ENCODE measurements at places on chromosomes 7 and 10.
A peak's percentile ranks its signal among the peaks of the same experiment; 100 is the strongest.

- DNase-seq, result no peak
Measured at GRCh38 chr10:88039496-88040200, 176.2 kb downstream of the PTEN start.

- no peak for DNase-seq
Measured at GRCh38 chr10:68586606-68587305, 26.6 kb downstream of the TET1 start.

DNA sequence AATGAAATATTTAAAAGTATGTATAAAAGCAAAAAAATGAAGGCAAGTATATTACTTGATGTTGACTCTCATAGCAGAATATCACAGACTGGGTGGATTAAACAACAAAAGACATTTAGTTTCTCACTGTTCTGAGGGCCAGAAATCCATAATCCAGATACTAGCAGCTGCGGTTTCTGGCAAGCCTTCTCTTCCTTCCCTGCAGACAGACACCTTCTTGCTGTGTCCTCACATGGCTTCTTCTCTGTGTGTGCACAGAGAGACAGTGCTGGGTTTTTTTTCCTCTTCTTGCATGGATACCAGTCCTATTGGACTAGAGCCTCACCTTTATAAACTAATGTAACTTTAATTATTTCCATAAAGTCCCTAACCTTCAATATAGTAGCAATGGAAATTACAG is 127.9 kb upstream of the AKR1E2 start:
- DNase-seq, result no peak

DNA sequence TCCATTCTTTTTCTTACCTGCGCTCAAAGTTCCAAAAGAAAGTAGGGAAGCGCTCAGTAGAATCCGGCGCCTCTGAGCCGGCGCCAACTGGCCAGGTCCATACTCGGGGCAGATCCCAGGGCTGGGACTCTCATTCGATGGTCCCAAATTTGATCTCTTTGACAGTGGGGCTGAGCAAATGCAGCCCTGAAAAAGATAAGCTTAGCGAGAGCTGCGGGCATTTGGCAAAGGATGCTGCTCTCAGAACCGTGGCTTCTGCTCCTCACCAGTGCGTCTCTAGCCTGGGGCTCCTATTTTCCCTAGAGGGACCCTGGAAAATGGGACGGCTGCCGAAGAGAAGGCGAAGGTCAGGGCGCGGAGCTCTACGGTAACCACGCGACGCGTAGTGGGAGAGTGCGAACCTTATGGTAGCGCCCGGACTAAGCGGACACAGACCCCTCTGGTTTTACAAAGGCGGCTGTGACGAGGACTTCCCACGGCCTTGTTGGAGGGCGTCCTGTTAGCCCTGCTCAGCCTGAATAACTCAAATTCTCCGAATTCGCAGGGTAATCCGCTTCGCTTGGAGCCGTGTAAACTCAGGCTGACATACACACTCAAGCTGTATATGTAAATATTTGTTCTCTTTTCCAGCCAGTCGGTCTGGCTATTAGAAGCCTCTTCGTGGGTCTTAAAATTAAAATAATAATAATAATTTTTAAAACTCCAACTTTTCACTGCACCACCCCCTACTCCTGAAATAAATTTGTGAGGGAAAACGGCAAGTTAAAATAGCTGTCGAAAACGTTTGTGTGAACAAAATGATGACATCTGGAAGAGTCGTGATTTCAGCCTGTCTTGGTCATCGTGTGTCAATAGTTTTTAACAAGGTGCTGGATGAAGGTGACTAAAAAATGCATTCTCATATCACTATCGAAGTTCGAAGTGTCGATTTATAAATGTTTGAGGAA is 869 bp upstream of the TBX20 start:
- DNase-seq, result no peak

DNA sequence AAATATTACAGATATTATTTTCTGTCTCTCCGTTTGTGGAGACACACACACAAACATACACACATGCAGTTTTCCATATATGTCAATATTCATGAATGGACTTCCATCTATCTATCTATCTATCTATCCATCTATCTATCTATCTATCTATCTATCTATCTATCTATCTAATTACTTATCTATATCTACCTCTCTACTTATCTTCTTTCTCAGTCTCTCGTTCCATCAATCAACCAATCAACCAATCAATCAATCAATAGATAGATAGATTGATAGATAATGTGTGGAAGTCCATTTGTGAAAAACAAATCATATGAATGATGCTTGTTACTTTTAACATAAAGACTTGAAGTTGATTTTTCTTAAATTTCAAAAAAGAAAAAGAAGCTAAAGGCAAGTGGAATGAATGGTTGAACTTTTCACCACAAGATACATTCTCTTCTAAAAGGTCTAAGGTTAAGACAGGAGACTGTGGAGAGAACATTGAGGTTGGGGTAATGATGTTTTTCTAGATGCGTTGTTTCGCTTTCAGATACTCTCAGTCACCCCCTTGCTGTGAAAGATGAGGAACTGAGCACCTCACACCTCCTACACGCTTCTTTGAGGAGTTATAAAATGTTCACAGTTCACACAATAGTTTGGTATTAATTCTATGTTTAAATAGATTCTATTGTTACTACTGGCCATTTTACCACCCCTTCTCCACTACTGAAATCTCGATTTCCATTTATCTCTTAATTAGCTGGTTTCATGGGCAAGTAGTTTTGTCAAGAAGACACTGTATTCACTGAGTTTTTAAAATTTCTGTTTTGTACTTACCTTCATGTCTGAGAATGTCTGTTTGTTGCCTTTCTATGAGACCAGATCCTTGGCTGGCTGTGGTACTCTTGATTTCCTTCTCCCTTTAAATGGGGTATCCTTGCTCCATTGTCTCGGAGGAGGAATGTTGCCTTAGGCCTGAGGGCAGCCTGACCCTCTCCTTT is 114.1 kb downstream of the EMX2 start:
- no peak for DNase-seq

- DNase-seq, result peak; percentile 64
Measured at GRCh38 chr7:148575640-148576411, 14.7 kb upstream of the C7orf33 start.

DNA sequence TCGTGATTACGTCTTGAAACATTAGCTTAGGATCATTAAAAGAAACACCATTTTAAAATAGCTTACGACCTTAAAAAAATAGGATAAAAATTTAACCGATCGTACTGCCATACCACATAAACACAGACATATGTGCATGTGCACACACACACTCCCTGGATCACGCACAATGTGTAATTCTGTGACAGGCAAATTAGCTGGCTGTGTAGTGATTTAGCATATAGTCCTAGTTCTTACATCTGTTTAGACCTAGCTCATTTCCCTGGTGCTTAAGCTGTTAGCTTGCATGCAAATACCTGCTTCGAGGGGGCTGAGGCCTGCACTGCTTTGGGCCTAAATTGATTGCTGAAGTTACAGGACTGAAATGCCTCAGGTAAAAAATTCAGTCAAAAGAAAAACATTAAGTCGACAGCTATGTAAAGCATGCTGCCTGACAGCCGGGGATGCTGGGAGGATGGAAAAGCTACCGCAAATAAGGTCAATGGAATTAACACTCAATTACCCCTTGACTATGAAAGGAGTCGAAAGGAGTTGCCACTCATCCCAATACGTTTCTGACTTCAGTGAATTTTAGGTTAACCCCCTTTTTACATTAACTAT is 267.1 kb upstream of the FZD8 start:
- no peak for DNase-seq

- DNase-seq, result no peak
Measured at GRCh38 chr7:63998549-63998948, at the start of gene ZNF722. Gene ZNF722, plus strand, starts transcription at chr7:63998849. Its CDS starts 113 bp downstream, at chr7:63998962.

DNA sequence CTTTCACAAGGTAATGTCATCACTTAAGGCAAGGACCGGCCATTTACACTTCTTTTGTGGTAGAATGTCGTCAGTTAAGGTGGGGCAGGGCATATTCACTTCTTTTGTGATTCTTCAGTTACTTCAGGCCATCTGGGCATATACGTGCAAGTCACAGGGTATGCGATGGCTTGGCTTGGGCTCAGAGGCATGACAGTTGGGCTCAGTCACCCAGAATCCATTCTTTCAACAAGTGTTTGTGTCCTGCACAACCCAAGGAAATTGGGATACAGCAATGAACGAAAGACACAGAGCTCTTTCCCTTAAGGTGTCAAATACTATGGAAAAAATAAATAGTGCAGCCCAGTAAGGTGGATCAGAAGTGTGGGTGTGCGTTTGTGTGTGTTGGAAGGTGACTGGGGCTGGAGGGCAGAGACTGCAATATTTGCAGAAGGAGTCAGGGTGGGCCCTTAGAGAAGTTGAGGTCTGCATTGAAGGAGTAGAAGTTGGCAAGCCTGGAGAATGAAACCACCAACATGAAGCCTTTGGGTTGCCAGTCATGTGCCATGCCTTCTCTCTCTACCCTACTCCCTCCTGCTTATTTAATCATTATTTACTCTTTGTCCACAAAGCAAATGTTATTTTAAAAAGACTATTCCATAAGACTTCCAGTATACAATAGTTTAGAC is 222.8 kb upstream of the PRKCQ start:
- no peak for DNase-seq

GRCh38 chr10:18738835-18739234 is 79.6 kb downstream of the ARL5B start:
- DNase-seq, result no peak

DNA sequence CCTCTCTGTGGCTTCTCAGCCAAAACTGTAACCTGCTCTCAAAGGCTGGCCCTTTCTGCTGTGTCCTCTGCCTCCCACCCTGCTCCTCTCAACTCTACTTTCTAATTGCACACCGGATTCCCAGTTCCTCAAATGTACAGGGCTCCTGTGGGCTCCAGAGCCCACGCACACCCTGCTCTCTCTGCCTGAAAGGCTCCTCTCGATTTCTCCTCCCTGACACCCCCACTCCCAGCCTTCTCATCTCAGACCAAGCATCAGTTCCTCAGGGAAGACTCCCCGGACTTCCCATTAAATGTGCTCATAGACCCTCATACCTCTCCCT is 111.7 kb upstream of the STEAP1B start:
- no peak for DNase-seq

- DNase-seq, result peak; percentile 56
Measured at GRCh38 chr7:107725138-107725740, 18.7 kb upstream of the CBLL1 start.

DNA sequence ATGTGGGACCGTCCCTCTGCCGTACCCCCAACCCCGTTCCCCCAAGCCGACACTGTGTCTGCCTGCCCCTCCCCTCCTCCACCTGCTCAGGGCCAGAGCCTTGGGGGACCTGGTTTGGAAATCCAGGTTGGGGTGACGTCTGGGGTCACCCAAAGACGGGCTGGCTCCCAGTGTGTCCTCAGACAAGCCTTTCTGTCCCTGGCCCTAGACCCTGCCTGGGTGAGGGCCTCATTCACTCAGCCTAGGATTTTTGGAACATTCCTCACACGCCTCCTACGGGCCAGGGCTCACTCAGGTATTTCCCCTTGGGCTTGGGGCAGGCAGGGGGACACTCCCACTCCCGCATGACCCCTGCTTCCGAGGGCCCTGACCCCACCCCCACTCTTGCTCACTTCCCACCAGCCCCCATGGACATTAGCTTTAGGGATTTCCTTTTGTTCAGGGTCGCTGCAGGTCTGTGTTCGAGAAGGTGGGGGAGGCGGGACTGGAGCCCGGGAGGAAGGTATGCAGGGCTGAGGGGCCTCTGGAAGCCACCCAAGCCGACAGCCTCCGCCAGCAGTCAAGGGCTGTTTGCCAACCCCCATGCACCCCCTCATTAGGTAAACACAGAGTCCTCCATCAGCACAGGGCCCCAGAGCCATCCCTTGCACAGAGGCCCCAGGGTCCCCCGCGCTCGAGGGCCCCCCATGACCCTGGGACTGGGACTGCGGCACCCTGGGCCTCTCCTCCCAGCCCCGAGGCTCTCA is 35.1 kb downstream of the PDGFA start:
- DNase-seq, result no peak

DNA sequence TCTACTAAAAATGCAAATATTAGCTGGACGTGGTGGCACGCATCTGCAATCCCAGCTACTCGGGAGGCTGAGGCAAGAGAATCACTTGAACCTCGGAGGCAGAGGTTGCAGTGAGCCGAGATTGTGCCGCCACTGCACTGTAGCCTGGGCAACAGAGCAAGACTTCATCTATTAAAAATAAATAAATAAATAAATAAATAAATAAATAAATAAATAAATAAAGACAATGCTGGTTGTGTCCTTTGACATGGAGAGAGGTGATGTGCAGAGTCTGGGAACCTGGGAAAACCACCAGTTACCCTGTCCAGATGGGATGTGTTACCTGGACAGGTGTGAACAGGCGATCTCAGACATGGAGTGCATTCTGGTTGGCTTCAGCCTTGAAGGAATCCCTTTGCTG is 102.5 kb downstream of the COBL start:
- no peak for DNase-seq

DNA sequence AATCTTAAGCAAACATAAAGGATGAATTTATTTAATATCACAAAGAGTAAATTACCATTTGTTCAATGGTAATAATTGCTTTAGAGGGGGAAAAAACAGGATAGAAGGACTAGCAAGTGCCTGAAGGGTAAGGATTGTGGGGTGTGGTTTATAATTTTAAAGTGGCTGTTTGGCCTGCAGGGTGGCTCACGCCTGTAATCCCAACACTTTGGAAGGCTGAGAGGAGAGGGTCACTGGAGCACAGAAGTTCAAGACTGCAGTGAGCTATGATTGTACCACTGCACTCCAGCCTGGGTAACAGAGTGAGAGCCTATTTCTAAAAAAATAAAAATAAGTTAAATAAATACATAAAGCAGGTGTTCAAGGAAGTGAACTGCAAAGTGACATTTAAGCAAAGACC is 199.9 kb upstream of the AHR start:
- no peak for DNase-seq

DNA sequence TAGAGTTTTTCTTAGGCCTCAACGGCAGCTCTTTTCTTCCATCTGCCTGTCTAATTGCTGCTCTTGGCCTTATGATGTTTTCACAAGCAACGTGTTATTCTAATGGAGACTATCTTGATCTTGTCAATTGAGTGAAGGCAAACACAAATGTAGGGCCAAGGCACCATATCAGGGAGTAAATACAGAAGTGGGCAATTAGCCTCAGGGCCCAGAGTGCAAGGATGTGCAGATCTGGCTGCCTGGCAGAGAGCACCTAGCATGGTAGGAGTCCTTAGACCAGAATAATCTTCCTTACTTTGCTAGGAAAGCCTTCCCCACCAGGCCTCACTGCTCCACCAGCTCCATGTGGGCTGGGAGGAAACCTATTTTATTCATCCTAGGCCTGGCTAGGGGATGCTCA is 590.9 kb downstream of the LRMDA start:
- peak; percentile 62 for DNase-seq

GRCh38 chr10:44030738-44031137 is 354.2 kb downstream of the CXCL12 start:
- DNase-seq, result no peak

GRCh38 chr10:120459185-120459584 is 2.2 kb downstream of the PLPP4 start:
- peak; percentile 42 for DNase-seq

Measured in BE2C (cell line).